ENCODE measurements at places on chromosomes 1 and 21. TPM values are rescaled to one million over a fixed set of nuclear protein-coding genes. Genes with fewer than 3 reads are reported as not detected.

DNA sequence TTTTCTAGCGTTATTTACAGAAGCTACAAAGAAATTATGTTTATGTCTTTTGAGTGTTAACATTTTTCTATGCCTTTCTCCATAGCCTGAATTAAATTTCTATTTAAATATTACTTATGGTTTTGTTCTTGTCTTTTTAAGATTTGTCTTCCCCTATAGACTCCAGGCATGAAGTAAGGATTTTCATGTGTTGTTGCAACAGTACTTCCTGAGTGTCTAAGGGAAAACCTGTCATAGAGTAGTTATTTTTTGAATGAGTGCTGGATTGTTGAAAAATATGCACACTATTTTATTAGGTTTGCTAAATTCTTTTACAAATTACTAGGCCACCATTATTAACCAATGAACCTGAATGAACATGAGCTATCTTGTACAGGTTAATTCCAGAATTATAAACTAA, 27.1 kb downstream of the SAMSN1 start:
- no peak for DNase-seq

DNA sequence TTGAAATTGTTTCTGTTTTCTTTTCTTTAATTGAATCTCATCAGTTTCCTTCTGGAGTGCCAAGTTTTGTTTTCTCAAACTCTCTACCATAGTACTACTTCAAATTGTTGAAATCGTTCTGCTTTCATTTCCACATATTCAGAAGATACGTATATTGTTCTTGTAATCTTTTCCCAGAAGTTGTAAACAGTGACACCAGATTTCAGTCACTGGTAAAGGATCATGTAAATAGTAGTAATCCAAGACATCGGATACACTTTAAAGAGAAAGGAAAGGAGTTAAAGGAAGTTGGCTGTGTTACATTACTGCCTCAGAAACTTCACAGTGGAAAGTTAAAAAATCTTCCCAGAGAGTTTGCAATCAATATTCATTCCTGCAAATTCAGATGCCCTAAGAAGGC, 67.5 kb downstream of the RGL1 start:
- no peak for DNase-seq

DNA sequence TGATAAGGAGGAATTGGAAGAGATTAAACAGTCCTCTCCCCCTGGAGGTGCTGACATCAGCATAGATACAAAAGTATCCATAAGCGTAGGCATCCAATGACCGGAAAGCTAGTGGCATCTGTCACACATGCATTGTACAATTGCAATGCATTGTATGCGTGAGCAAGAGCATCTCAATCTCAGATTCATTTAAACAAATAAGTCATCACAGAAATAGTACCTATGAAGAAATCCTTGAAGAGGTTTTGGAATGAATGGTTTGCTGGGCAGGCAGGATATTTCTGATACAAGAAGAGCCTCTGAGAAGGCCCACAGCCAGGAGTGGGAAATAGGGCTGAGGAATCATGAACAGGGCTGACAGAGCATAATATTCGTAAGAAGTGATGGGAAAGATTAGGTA, 88.9 kb upstream of the ABCD3 start:
- DNase-seq = no peak

- DNase-seq = no peak
Measured at GRCh38 chr1:113674591-113674990, 84.7 kb downstream of the PHTF1 start.

- no peak for DNase-seq
Measured at GRCh38 chr1:65250826-65251225, 58.5 kb upstream of the DNAJC6 start.

DNA sequence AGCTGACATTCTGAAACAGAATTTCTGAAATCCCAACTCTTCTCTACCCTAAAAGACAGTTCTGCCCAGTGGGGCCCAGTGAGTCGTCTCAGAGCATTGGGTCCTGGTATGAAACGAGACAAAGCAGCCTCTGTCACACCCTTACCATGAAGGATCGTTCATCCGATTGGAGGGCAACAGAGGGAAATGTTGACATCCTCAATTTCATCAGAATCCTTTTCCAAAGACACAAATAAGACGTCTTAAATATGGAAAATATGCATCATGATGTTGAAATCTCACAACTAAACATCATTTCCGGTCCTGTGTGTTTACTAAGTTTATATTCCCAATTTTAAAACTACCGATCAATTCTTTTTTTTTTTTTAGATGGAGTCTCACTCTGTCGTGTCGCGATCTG, 112.1 kb upstream of the SLC45A1 start:
- DNase-seq = no peak

DNA sequence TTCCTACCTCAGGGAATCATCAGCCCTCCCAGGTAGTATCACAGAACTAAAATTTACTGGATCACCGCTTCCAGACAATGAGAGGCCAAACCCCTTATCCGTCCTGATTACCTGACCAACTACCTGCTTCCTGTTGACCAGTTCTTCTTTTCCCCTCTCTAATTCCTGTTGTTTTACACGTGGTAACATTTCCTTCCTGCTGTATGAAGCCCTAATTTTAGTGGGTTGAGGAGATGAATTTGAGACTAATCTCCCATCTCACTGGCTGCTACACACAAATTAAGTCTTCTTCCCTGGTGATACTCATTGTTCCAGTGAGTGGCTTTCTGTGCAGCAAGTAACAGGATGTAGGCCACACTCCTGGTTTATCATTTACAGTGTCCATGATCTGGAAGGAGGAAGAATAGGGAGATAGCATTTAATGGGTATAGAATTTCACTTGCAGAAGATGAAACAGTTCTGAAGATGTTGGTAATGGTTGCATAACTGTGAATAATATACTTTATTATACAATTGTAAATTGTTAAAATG, 2112.9 kb downstream of the NCAM2 start:
- no peak for DNase-seq

DNA sequence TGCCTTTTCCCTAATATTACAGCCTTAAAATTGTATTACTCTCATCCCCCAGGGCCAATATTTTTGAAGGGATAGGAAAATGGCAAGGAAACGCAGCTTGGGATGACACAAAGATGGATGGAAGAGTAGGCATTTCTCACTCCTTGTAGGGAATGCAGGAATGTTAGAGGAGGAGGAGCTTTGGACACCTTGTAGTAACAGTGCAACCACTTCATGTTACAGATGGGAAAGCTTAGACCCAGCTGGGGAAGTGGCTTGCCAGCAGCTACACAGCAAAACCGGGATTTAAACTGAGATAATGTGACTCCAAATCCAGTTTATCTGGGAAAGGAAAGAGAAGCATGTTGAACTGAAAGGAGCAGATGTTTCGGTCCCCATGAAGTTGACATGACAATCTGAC, 473.7 kb upstream of the DAB1 start:
- no peak for DNase-seq

- DNase-seq = no peak
Measured at GRCh38 chr1:31671561-31672201, 27.0 kb upstream of the PEF1 start.

DNA sequence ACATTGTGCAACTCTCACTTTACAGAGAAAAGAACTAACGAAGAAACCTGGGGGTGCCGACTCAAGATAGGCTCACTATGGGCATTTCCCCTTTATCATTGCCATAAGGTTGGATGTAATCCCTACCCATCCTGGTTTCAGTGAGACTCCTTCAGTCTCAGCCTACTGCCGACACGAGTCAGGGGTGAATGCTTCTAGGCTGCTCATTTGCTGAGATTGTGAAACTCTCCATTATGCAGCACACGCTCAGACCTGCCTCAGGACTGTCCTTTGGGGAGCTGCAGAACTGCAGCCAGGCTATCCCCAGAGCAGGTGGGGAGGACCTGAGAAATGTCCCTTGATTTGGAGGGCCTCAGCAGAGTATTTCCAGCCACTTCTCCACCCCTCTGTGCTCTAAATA, 22.2 kb downstream of the TSHB start:
- DNase-seq = no peak

DNA sequence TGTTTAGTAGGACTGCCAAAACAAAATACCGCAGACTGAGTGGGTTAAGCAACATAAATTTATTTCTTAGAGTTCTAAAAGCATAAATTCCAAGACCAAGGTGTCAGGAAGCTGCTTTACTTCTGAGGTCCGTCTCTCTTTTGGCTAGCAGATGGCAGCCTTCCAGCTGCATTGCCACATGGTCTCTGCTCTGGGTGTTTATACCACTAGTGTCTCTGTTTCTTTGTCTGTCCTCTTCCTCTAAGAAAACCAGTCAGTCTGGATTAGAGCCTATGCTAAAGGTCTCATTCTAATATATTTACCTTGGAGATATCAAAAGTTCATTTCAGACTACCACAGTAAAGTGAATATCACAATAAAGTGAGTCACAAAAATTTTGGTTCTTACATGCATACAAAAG, 519.8 kb downstream of the COL11A1 start:
- DNase-seq = no peak

DNA sequence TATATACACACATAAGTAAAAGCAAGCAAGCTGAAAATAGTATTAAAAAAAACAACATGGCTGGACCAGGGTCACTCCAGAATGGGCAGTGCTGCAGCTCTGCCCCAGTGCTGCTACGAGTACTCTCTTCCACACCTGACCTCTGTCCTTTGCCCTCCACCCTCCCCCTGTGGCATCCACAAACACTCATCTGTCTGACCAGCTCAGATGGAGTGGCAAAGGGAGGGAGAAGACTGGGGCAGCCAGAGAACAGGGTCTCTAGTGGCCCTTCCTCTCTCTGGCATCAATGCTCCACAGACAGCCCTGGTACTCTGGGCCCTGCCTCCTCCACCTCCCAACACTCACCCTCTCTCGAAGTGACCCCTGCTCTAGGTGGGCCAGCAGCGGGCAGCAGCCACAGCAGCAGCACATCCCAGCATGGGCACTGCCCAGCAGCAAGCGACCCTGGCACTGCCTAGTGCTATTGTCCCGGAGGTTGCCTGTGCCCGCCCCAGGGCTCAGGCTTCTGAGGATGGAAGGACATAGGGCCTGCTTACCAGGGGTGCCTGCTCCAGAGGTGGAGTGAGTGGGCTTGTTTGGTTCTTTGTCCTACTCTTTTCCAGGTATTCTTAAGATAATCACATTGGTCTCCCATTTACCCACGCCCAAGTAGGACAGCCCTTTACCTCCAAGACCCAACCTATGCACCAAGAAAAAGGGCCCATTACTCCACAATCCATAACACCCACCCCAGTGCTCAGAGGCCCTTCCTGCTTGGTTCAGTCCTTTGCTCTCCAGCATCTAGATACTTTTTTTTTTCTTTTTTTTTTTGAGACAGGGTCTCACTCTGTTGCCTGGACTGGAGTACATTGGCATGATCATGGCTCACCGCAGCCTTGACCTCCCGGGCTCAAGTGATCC, 6.2 kb downstream of the ARHGEF2 start:
- DNase-seq = no peak

Gene DMBX1
- not detected for polyA plus RNA-seq

Gene ANKRD35
- polyA plus RNA-seq = 2.8 TPM

Gene DNAJC6
- polyA plus RNA-seq = 5.4 TPM

Gene LEFTY2
- 2.2 TPM for polyA plus RNA-seq

Gene HSF2BP
- polyA plus RNA-seq = 2.1 TPM

Gene ADAMTS4
- 0.66 TPM for polyA plus RNA-seq

Gene CCDC190
- not detected for polyA plus RNA-seq

Gene SLAMF8
- 0.70 TPM for polyA plus RNA-seq
